ENCODE measurements at places on chromosomes 7 and 10.

- DNase-seq: no peak
Observed at GRCh38 chr7:134943785-134944400, 42.4 kb upstream of the AGBL3 start.

DNA sequence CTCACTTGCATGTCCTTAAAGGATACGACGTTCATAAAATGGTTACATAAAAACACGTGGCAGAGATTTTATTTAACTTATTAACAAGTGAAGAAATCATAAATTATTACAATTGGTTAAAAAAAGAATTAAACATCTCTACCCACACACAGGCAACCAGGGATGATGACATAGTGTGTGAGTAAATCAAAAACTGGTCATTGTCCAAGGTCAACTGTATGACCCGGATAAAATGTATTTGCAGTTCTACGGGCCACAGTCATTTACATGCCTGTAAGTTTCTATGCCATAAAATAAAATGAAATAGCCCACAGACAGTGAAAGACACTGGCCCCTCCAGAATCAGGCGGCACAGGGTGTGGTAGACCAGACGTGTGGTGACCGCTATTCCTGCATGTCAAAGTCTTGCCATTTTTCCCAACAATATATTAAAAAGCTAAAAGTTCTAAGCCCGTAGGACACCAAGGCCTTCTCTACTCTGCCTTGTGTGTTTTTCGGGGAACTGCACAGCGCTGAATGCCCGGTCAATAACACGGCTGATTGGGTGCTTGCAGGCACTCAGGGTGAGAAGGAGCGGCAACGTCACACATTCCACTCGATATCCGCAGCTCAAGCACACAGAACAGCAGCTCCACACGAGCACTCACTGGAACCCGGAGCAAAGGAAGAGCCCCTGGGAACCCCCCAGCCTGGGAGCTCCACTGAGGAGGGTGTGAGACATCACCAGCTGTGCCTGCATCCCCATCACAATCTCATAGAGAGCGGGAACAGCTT, 143.3 kb upstream of the PPP2R2D start:
- DNase-seq: no peak

- no peak for DNase-seq
Observed at GRCh38 chr7:127704211-127704610, 52.2 kb downstream of the SND1 start.

DNA sequence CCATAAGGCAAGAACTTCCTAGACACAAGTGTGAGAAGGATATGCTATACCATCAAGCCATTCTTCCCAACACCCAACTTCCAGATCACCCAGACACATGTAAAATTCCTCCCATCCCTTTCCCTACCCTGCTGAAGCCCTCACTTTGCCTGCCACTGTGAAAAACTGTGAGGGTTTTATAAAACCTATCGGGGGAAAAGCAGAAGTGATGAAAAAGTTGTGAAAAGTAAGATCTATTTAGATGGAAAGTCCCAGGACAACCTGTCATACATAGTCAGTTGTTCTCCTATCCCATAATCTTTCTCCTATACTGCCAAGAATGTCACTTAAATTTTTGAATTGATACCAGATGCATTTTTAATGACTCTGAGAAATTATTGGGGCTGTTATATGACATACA, 39.0 kb upstream of the PPP3CB start:
- no peak for DNase-seq

DNA sequence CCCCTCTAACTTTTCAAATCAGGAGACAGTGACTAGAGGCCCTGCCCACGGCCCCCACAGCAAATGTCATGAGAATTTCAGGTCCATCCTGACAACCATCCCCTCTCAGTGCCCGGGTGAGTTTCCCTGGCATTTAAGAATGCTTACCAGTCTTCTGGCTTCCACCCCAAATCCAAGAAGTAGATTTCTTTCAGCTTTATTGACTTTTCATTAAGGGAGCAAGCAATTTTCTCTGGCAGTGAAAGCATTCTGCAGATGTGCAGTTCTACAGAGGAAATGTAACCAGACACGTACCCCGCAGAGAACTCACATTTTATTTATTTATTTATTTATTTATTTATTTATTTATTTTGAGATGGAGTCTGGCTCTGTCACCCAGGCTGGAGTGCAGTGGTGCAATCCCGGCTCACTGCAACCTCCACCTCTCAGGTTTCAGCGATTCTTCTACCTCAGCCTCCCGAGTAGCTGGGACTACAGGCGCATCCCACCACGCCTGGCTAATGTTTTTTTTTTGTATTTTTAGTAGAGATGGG, 120.9 kb upstream of the KCTD7 start:
- DNase-seq: no peak

DNA sequence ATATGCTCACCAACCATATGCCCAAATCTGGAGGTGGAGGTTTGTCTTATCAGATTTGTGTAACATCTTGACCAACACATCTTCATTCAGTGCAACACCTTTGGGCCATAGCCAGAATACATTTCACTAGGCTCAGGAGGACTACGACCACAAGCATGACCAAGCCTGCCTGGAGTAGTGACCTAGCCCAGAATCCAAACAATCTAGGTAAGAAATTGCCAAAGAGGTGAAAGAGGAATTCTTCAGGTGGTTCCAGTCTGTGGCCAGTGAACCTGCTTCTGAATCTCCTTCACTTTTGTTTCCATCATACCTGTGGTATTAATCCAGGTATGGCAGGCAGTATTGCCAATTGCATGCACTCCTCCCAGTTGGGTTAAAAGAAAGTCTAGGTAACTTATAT, 112.8 kb upstream of the RAB18 start:
- no peak for DNase-seq

GRCh38 chr7:36686499-36686898, 37.8 kb downstream of the AOAH start:
- DNase-seq: no peak

- DNase-seq: peak; percentile 95
Observed at GRCh38 chr10:30783939-30784501, 154.5 kb upstream of the LYZL2 start.

GRCh38 chr7:155962191-155962967, 150.1 kb upstream of the SHH start:
- no peak for DNase-seq

DNA sequence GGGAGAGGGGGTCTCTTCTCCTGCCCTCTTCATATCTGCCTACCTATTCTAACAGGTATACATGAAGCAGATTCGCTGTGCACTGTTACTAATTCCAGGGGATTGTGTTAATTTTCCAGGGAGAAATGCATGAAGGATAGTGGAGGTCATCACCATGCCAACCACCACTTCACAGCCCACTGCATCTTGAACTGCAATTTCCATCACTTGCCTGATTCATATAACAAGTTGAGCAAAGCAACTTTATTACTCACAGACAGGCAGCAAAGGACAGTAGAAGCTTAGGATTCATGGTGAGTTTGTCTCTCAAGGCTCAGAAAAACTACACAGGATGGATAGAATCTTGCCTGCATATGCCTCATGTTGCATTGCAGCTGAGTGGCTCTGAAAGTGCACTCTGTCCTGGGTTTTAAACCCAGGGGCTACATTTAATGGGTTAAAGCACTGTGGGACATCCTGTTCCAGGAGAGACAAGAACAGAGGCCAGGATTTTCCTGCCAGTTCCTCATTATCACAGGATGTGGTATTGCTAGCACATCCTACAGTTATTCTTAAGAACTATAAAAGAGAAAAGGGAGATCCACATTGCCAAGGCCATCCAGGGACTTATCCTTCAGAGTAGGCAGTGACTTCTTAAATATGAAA, 136.9 kb upstream of the PRSS1 start:
- DNase-seq: no peak

DNA sequence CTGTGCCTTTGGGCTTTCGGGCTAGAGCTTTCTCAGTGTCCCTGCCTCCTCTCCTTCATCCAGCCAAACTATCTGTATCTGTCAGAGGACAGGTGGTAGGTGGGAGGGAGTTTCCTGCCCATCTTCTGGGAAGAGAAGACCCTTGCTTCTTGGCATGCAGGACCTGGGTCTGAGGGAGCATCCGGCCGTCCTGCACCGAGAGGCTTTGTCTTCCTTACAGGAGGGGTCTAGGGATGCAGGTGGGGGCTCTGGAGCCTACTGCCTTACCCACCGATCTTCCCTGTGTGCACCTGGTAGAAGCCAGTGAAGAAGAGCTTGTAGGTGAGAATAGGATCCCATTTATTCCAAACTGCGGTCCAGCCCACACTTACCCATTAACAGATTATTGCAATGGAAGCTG, 5.8 kb upstream of the KLF6 start:
- no peak for DNase-seq

- no peak for DNase-seq
Observed at GRCh38 chr7:67696124-67696523, 699.5 kb downstream of the TYW1 start.

DNA sequence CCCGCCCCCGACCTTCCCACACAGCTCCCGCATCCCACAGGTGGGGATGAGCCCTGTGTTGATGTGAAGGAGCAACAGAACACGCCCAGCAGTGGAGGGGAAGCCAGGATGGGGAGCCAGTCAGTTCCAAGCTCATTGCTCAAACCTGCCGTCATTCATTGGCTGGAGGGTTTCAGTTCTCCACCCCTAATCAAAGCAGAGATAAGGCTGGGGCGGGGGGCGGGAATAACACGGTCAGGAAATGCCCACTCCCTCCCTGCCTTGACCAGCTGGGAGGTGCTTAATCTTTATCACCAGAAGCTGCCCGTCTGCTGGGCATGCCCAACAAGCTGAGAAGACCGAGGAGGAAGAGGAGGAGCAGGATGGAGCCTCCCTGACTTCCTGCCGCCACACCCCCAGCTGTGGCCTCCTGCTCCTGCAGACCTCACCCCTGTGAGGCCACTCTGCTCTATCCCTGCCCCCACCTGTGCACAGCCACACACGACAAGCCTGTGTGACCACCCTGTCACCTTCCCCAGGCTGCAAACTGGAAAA, 265.1 kb downstream of the ZEB1 start:
- peak; percentile 48 for DNase-seq

- peak; percentile 90 for DNase-seq
Observed at GRCh38 chr10:97210543-97210960, 24.8 kb upstream of the SLIT1 start.

DNA sequence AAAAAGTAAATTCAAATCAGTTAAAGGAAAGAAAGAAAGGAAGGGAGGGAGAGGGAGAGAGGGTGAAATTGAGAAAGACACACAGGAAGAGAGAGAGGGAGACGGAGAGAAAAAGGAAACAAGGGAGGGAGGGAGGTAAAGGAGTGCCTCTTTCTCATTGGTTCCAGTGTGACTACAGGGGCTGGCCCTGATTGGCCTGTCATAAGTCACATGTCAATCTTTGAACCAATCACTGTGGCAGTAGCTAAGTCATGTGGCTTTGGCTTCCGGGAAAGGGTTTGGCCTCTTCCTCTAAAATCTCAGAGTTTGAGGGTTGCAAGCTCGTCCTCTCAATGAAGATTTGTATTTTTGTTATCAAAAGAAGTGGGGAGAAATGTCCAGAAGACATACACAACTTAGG, 150.2 kb downstream of the RAB11FIP2 start:
- no peak for DNase-seq

- DNase-seq: no peak
Observed at GRCh38 chr7:45579391-45579801, 5.2 kb downstream of the ADCY1 start.

DNA sequence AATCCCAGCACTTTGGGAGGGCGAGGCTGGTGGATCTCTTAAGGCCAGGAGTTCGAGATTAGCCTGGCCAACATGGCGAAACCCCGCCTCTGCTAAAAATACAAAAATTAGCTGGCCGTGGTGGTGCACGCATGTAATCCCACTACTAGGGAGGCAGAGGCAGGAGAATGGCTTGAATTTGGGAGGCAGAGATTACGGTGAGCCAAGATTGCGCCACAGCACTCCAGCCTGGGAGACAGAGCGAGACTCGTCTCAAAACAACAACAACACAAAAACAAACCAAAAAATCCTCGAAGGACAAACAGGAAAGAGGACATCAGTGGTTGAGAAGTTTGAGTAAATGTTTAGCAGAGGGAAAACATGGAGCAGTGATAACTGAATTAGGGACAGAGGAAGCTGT, 52.3 kb upstream of the FAM3C start:
- DNase-seq: no peak

GRCh38 chr10:8006274-8006999, 48.1 kb upstream of the GATA3 start:
- no peak for DNase-seq

GRCh38 chr7:116683786-116684185, 11.8 kb downstream of the MET start:
- no peak for DNase-seq

GRCh38 chr10:71453186-71453585, 56.5 kb downstream of the CDH23 start:
- DNase-seq: no peak

DNA sequence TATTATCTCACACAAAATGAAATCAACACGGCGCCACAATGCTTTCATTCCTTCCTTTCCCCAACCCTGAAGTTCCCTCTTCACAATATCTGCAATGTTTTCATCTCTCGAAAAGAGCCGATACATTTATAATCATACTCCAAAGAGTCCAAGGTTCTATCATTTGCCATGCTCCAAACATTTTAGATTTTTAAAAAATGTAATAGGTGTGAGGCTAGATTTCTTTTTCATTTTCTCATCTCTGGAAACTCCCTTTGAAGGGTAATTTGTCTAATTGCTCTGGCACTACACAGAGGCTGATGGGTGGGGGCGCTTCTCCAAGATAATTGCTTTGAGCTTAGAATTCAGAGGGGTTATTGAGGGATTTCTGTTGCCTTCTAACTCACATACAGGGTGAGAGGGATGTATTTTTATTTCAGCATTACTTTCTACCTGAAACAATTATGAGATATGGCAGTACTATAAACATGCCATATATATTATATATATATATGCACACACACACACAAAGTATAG, 4.9 kb downstream of the DLX5 start:
- DNase-seq: no peak

- peak; percentile 43 for DNase-seq
Observed at GRCh38 chr7:33727315-33727714, 178.0 kb upstream of the BMPER start.

- no peak for DNase-seq
Observed at GRCh38 chr10:87703771-87704170, 44.1 kb downstream of the PAPSS2 start.

DNA sequence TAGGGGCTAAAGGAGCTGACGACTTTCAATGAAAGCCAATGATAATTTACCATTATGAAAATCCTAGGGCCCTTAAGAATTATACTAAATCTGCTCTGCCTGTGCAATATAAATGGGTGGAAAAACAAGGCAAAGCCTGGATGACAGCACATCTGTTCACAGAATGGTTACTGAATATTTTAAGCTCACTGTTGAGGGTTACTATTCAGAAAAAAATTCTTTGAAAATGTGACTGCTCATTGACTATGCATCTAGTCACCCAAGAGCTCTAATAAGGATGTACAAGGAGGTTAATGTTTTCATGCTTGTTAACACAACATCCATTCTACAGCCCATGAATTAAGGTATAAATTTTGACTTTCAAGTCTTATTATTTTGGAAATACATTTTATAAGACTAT, 8.9 kb downstream of the DKK1 start:
- DNase-seq: no peak

- no peak for DNase-seq
Observed at GRCh38 chr10:25072786-25073185, 56.4 kb downstream of the THNSL1 start.

- no peak for DNase-seq
Observed at GRCh38 chr10:59322131-59322530, 40.2 kb downstream of the FAM13C start.
